ENCODE measurements at places on chromosomes 5 and 9. TPM values are rescaled to one million over a fixed set of nuclear protein-coding genes. Genes with fewer than 3 reads are reported as not detected.

The OR2S2 gene
- not detected for total RNA-seq

The CMBL gene
- total RNA-seq, result 8.0 TPM

The SEMA5A gene
- total RNA-seq, result 0.28 TPM

The BTNL9 gene
- 0.08 TPM for total RNA-seq

DNA sequence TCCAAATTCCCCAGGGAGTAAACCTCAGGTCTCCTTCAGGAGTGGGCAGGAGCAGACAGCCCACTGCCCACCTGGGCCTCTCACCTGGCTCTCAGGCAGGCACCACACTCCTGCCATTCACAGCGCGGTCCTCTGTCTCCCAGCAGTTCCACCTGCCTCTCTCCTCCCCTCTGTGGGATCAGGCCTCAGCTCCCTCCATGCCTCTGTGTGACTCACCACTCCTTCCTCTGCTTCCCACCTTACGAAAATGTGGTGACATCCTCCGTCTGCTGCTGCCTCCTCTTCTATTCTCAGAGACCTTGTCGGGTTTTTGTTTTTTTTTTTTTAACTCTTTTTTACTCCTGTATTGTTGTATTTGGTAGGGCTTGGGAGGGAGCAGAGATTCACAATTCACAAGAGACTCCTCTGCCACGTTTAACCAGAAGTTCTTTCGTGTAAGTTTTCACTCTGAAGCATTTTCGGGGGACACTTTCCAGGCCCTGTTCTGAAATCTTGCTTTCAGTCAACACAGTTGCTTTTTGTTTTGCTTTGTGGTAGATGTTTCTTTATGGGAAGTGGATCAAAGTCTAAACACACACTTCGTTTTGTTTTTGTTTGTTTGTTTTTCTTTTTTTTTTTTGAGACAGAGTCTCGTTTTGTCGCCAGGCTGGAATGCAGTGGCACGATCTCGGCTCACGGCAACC, 21.1 kb upstream of the CDKN2AIPNL start:
- DNase-seq, result no peak
- H3K4me1 ChIP-seq, result peaks cover 20% of the 10 kb centered on the region
- no peaks in the 10 kb centered on the region for H3K36me3 ChIP-seq
- H3K27ac ChIP-seq, result peak overlapping the region; percentile 45
- H3K4me3 ChIP-seq, result no peak overlapping the region

DNA sequence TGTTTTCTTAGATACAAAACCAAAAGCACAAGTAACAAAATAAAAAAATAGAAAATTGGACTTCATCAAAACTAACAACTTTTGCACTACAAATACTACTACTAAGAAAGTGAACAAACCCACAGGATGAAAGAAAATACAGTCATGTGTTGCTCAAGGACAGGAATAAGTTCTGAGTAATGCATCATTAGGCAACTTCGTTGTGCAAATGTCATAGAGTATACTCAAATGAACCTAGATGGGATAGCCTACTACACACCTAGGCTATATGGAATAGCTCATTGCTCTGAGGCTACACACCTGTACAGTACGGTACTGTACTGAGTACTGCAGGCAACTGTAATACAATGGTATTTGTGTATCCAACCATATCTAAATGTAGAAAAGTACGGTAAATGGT, 88.3 kb downstream of the RAPGEF1 start:
- H3K4me1 ChIP-seq, result peaks cover 29% of the 10 kb centered on the region
- DNase-seq, result no peak
- peaks cover 4% of the 10 kb centered on the region for H3K36me3 ChIP-seq
- no peak overlapping the region for H3K4me3 ChIP-seq
- H3K27me3 ChIP-seq, result no peaks in the 10 kb centered on the region

DNA sequence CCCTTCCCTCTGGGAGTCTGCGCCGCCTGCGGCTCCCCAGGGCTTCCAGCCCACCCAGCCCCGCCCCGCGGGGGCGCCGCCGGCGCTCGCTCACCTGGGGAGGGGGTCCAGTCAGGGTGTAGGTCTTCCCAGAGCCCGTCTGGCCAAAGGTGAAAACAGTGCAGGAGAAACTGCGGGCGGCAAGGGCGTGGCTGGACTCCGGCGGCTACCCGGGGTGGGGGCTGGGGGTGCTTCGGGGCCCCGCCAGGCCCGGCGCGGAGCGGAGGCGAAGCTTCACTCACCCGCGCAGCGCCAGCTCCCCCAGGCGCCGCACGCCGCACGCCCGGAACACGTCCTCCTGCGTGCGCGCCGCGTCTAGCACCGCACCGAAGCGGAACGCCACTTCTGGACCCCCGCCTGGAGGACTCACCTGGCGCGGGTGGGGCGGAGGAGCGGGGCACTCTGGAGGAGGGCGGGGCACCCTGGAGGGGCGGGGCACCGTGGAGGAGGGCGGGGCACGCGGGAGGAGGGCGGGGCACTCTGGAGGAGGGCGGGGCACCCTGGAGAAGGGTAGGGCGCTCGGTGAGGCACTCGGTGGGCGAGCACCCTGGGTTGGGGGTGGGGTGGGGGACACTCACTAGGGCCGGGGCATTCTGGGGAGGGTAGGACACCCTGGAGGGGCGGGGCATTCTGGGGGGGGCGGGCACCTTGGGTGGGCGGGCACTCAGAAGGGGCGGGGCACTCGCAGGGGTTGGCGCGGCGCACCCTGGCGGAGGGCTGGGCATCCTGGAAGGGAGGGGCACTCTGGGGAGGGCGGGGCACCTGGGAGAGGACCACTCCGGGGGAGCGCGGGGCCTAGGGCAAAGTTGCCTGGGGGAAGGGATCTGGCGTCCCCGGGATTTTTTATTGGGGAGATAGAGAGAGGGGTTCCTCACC, 814 bp downstream of the KIF12 start:
- no peak overlapping the region for H3K4me3 ChIP-seq
- no peak for DNase-seq
- no peaks in the 10 kb centered on the region for H3K27me3 ChIP-seq
- H3K27ac ChIP-seq, result no peak overlapping the region
- no peaks in the 10 kb centered on the region for H3K36me3 ChIP-seq

DNA sequence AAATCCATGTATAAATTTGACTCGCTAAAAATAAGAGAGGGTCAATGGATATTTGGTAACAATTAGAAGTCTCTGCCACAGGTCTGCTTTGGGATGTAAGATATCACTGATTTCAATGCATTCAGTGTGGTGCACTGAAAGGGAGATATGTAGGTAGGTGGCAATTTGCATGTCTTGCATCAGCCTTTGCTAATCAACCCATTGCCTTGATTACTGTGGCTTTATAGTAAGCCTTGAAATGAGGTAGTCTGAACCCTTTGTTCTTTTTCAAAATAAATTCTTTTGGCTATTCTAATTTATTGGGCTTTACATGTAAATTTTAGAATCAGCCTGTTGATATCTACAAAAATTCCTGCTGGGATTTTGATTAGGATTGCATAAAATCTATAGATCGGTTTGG, 15.8 kb upstream of the TBCA start:
- H3K27ac ChIP-seq, result no peak overlapping the region
- no peak overlapping the region for H3K4me3 ChIP-seq
- H3K27me3 ChIP-seq, result no peaks in the 10 kb centered on the region
- no peaks in the 10 kb centered on the region for H3K36me3 ChIP-seq

DNA sequence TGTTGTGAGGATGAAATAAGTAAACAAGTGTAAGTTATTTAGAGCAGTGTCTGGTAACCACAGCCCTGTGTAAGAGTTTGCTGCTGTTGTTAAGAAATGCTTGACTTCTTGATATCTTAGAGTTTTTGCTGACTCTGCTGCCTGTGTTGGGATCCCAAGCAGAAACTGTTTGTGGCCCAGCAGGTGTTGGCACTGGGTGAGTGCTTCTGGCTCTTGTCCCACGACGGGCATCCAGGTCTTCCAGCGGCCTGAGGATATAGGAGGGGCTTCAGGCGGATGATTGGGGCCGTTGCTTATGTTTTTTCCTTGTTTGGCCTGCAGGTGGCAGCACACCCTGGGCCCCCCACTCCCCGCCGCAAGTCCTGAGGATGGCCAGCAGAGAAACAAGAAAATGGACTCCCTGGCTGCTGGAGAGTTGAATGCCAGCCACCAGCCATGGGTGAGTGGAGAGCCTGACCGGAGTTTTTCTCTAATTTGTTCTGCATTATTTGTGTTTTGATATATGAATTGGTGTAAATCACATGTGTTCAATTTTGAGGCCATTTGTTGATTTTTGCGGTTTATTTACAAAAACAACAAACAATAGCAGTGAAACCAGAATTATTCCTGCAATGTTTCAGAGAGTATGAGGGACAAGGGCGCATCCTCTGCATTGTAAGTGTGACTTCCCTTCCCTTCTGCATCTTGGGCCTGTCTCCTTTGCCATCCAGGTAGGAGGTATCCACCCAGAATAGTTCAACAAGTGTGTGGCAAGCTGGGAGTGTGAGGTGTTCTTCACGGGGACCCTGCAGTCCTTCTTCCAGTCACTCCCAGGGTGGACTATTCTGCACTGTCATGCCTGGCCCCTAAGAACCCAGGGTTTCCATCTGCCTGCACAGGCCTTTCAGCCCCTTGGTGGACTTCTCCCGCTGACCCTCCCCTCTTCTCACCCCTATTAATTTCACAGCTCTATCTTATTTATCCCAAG, 50.3 kb downstream of the SLC22A5 start:
- peak overlapping the region; percentile 94 for H3K27ac ChIP-seq
- H3K4me1 ChIP-seq, result peaks cover 79% of the 10 kb centered on the region
- peak overlapping the region; percentile 31 for H3K4me3 ChIP-seq
- no peaks in the 10 kb centered on the region for H3K27me3 ChIP-seq

DNA sequence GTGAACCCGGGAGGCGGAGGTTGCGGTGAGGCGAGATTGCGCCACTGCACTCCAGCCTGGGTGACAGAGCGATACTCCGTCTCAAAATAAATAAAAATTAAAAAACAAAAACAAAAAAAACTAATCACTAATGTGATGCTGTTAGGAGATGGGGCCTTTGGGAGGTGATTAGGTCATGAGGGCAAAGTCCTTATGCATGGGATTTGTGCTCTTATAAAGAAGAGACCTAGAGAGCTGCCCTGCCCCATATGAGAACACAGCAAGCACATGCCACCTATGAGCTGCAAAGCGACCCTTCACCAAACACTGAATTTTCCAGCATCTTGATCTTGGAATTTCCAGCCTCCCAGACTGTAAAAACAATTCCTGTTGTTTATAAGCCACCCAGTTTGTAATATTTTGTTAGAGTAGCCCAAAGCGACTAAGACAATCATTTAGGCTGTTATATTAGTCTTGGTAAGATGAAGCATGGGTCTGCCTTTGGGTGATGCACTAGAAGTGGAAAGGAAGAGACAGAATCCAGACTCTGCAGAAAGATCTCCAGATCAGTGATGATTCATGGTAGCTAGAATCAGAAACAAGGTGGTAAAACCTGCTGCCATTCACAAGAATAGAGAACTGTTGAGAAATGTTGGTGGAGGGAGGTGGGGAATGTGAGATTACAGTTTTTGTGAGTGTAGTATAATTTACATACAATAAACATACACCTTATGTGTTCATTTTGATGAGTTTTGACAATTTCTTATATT, 26.2 kb downstream of the GPR21 start:
- DNase-seq, result no peak
- H3K4me3 ChIP-seq, result no peak overlapping the region
- H3K27me3 ChIP-seq, result no peaks in the 10 kb centered on the region
- H3K4me1 ChIP-seq, result no peaks in the 10 kb centered on the region
- H3K27ac ChIP-seq, result no peak overlapping the region

DNA sequence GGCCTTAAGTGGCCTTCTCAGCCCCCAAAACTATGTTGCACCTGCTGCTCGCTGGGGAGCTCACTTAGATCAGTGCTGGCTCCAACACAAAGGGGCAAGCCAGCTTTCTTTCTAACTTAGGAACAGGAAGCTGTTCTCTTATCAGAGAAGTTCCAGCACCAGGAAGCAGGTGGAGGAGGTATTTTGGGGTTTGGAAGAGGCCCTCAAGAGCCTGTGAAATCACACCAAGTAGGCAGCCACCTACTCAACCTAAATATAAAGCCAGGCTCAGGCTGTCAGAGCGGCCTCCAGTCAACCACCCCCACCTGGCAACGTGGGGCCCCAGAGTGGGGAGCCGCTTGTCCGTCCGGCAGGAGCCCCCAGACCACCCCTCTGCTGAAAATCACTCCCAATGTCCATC, 152.8 kb downstream of the OLFM1 start:
- H3K4me1 ChIP-seq, result no peaks in the 10 kb centered on the region
- no peak overlapping the region for H3K27ac ChIP-seq
- no peaks in the 10 kb centered on the region for H3K27me3 ChIP-seq
- no peak for DNase-seq

- H3K27me3 ChIP-seq, result no peaks in the 10 kb centered on the region
- no peak overlapping the region for H3K4me3 ChIP-seq
- DNase-seq, result no peak
Observed at GRCh38 chr9:132201139-132201538, 39.3 kb downstream of the NTNG2 start.

DNA sequence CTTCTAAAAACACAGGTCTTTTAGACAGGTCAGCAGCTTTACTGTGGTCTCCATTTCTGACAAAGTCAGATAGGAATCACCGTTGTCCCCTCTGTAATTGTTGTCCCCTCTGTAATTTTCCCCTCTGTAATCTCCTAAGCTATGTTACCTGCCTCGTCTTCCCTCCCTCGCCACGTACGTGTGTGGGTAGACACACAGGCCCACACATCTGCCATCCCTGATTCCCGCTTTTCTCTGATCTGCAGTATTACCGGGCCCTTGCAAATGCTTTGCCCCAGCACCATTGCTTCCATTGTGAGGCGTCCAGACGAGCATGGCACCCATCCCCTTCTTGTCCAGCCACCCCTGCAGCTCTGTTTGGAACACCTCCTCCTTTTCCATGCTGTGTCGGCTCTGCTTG, 45.0 kb upstream of the POMT1 start:
- H3K36me3 ChIP-seq, result peaks cover 55% of the 10 kb centered on the region
- no peaks in the 10 kb centered on the region for H3K4me1 ChIP-seq
- H3K27me3 ChIP-seq, result no peaks in the 10 kb centered on the region
- DNase-seq, result no peak

DNA sequence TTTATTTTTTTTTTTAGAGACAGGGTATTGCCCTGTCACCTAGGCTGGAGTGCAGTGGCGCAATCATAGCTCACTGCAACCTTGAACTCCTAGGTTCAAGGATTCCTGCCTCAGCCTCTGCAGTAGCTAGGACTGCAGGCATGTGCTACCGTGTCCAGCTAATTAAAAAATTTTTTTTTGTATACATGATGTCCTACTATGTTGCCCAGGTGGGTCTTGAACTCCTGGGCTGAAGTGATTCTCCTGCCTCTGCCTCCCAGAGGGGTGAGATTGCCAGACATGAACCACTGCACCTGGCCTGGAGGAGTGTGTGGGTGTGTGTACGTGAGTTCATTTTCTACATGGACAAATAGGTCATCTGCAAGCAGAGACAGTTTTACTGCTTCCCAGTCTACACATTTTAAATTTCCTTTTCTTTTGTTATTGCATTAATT, 33.8 kb downstream of the JMY start:
- H3K27ac ChIP-seq, result no peak overlapping the region
- H3K36me3 ChIP-seq, result no peaks in the 10 kb centered on the region
- no peak for DNase-seq
- H3K27me3 ChIP-seq, result no peaks in the 10 kb centered on the region
- H3K4me3 ChIP-seq, result no peak overlapping the region
- no peaks in the 10 kb centered on the region for H3K4me1 ChIP-seq

DNA sequence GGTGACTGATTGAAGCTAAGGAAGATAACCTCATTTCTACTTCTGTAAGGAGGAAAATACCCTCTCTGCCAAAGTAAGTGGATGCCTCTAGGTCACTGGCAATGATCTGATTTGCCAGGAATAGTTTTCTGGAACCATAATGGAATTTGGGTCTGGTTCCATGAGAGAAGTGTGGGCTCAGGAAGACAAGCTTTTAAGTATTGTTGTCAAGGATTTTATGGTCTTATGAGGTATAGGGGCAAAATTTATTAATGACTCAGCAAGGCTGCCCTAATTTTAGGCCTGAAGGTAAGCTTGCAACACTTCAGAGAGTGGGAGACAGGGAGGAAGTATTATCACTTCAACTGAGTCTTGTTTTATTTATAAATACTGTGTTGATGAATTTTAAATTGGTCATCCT, 322.6 kb upstream of the ACTBL2 start:
- H3K4me3 ChIP-seq, result no peak overlapping the region
- H3K36me3 ChIP-seq, result no peaks in the 10 kb centered on the region
- H3K27ac ChIP-seq, result no peak overlapping the region
- no peaks in the 10 kb centered on the region for H3K27me3 ChIP-seq
- no peak for DNase-seq
- no peaks in the 10 kb centered on the region for H3K4me1 ChIP-seq
